ENCODE measurements at places on chromosomes 11 and 22. TPM values are rescaled to one million over a fixed set of nuclear protein-coding genes. Genes with fewer than 3 reads are reported as not detected.

Gene OR5M10
- not detected for total RNA-seq

GRCh38 chr11:45454917-45455401 lies 168.8 kb upstream of the SYT13 start:
- no peak for ATAC-seq

- peak; percentile 86 for ATAC-seq
Observed at GRCh38 chr11:64000026-64000739, 13.9 kb downstream of the OTUB1 start.

DNA sequence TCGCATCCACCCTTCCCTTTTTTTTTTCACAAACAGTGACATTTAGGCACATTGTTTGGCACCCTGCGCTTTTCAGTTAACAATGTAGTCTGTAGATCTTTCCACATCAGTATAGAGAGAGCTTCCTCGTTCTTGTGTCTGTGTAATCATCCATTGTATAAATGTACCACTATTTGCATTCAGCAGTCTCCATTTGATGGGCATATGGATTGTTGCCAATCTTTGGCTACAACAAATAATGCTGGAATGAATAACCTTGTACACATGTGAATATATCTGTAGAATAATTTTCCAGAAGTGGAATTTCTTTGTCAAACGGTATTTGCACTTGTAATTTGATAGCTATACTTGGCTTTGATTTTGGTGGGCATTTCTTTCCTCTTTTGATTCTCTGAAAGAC lies 17.1 kb downstream of the MPEG1 start:
- ATAC-seq = no peak
